Right lobe of liver (tissue), 6 donors: ENCODE measurements at places on chromosomes 16 and 17. TPM values are rescaled to one million over a fixed set of nuclear protein-coding genes. Genes with fewer than 3 reads are reported as not detected.
A peak's percentile ranks its signal among the peaks of the same experiment; 100 is the strongest.

- DNase-seq, result no peak
- no peaks in the 10 kb centered on the region for H3K27me3 ChIP-seq
- no peak overlapping the region for H3K4me3 ChIP-seq
- H3K27ac ChIP-seq, result no peak overlapping the region
Observed at GRCh38 chr17:77651988-77652387, 306.5 kb upstream of the TNRC6C start.

The RUNDC3A gene
- total RNA-seq, result not detected

DNA sequence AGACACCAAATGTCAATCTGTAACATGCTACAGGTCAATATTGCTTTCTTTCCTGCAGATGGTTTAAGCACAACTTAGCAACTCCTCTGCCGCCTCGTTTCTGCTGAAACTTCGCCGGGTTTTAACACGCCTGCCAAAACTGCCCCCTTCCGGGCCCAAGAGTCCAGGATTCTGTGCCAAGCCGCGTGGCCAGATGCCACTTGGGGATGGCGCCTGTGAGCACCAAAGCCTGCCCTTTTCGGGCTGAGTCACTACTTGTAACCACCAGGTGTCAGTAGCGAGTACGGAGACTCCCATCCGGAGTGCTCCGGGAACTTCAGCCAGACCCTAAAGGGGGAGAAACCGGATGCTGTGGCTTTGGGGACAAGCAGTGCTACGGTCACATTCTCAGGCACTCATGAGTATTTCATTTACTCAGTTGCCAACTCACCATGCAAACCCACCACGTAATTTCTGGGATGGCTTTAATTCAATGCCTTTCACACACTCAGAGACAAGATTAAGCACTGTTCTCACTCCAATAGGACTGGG, 7.8 kb downstream of the PMP22 start:
- peak; percentile 78 for DNase-seq
- H3K27ac ChIP-seq, result no peak overlapping the region
- no peak overlapping the region for H3K4me3 ChIP-seq
- no peaks in the 10 kb centered on the region for H3K36me3 ChIP-seq

DNA sequence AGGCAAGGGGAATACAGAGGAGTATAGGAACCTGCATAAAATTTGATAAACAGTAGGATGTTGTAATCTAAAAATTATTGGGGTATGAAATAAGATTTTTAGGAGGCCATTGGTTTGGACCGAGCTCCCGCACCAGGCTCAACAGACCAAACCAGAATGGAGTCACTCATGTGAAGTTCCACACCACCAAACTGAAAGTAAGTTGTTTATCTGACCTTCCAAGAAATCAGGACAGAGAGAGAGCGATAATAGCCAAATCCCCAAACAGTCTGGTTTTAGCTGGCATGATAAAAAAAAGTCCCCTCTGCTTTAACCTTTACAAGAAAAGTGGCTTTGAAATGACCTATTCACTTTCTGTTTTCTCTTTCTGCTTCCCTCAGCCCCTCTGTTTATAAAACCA, 45.7 kb upstream of the SIAH1 start:
- H3K4me1 ChIP-seq, result peaks cover 9% of the 10 kb centered on the region
- no peak for DNase-seq
- no peak overlapping the region for H3K27ac ChIP-seq
- H3K4me3 ChIP-seq, result no peak overlapping the region
- no peaks in the 10 kb centered on the region for H3K27me3 ChIP-seq

The C16orf86 gene
- total RNA-seq, result 4.3 TPM

- no peak overlapping the region for H3K4me3 ChIP-seq
- no peaks in the 10 kb centered on the region for H3K4me1 ChIP-seq
- H3K27me3 ChIP-seq, result no peaks in the 10 kb centered on the region
- no peak overlapping the region for H3K27ac ChIP-seq
- no peak for DNase-seq
Observed at GRCh38 chr16:27430512-27430911, 28.5 kb downstream of the IL21R start.

DNA sequence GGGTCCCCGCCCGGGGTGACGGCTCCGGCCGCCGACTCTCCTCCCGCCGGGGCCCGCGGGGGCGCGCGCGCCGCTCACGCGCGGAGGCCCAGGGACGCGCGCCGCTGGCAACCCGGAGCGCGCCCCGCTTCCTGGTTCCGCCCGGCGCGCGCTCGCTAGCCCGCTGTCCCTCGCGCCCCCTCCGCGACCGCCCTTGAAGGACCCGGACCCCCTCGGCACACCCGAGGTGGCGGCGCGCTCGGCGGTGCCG, at the start of gene STAT5B:
Gene STAT5B, minus strand, starts transcription at position 33 of the 250 bp plus-strand sequence. CDS start 44,264 bp downstream, outside the sequence.
- peak within 1 kb of the TSS; percentile 86 for H3K4me3 ChIP-seq
- no peaks in the 10 kb centered on the region for H3K4me1 ChIP-seq
- H3K27me3 ChIP-seq, result no peaks in the 10 kb centered on the region
- DNase-seq, result peak; percentile 80

The KRTAP1-1 gene
- not detected for total RNA-seq

GRCh38 chr17:76830987-76831715, 37.1 kb upstream of the MGAT5B start:
- no peak for DNase-seq
- no peaks in the 10 kb centered on the region for H3K27me3 ChIP-seq
- no peak overlapping the region for H3K27ac ChIP-seq
- H3K4me3 ChIP-seq, result no peak overlapping the region
- H3K4me1 ChIP-seq, result no peaks in the 10 kb centered on the region

The CDH5 gene
- 10.1 TPM for total RNA-seq

GRCh38 chr17:3879591-3880417, 13.0 kb downstream of the CAMKK1 start:
- H3K36me3 ChIP-seq, result no peaks in the 10 kb centered on the region
- DNase-seq, result no peak
- no peaks in the 10 kb centered on the region for H3K27me3 ChIP-seq
- H3K4me1 ChIP-seq, result no peaks in the 10 kb centered on the region

DNA sequence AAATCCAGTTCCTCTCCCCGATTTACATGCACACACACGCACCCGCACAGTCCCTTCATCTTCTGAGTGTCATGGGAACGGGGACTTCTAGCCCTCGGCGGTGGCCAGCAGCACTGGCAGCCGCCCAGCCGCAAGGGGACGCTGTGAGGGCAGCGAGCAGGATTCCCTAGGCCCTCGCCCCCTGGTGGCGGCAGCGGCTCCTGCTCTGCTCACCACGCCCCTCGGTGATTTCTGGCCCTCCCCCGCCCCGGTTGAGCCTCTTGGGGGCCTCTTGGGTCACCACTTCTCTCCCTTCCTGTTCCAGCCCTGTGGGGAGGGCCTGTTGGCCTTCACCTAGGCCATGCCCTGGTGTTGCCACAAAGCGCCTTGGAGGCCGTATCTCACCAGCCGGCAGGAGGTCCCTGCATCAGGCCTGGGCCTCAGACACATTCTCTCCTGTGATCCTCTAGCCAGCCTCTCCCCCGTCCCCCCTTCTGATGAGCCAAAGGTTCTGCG, 75.2 kb upstream of the KSR1 start:
- DNase-seq, result peak; percentile 71
- no peak overlapping the region for H3K4me3 ChIP-seq
- no peaks in the 10 kb centered on the region for H3K36me3 ChIP-seq
- H3K27me3 ChIP-seq, result no peaks in the 10 kb centered on the region
- no peaks in the 10 kb centered on the region for H3K4me1 ChIP-seq
- H3K27ac ChIP-seq, result no peak overlapping the region

GRCh38 chr17:83180996-83181481, 101.6 kb downstream of the METRNL start:
- H3K27me3 ChIP-seq, result no peaks in the 10 kb centered on the region
- H3K4me3 ChIP-seq, result no peak overlapping the region
- no peak overlapping the region for H3K27ac ChIP-seq

- no peak for DNase-seq
- no peaks in the 10 kb centered on the region for H3K36me3 ChIP-seq
- no peak overlapping the region for H3K27ac ChIP-seq
Observed at GRCh38 chr17:64337676-64338075, 53.0 kb downstream of the PECAM1 start.

The CTRB1 gene
- not detected for total RNA-seq

DNA sequence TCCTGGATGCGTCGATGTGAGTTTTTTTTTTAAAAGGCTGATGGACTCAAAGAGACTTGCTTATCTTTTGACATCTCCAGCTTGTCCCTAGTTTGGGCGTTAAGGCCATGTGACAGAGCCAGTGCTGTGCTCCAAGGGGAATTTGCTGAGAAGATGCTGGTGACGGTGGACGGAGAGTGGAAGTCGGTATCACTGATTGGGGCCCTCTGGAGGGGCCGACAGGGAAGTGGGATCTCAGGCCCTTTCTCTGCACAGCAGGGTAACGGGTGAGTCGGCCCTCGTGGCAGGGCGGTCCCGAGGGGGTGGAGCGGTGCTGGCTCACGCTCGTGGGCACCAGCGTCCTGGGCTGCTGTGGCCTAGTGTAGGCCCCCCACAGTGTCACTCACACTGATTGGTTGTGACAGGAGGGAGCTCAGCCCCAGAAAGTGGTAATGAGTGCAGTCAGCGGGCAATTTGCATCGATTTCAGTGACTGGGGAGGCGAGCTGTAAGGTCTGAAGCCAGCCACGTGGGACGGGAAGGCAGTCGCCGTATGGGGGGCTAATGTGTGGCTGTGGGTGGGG, 91.3 kb downstream of the TBC1D16 start:
- no peak overlapping the region for H3K27ac ChIP-seq
- no peaks in the 10 kb centered on the region for H3K4me1 ChIP-seq
- H3K4me3 ChIP-seq, result no peak overlapping the region

- no peaks in the 10 kb centered on the region for H3K27me3 ChIP-seq
- H3K4me1 ChIP-seq, result no peaks in the 10 kb centered on the region
Observed at GRCh38 chr17:78412403-78412802, 34.0 kb downstream of the PGS1 start.

The CPNE7 gene
- total RNA-seq, result 1.1 TPM

DNA sequence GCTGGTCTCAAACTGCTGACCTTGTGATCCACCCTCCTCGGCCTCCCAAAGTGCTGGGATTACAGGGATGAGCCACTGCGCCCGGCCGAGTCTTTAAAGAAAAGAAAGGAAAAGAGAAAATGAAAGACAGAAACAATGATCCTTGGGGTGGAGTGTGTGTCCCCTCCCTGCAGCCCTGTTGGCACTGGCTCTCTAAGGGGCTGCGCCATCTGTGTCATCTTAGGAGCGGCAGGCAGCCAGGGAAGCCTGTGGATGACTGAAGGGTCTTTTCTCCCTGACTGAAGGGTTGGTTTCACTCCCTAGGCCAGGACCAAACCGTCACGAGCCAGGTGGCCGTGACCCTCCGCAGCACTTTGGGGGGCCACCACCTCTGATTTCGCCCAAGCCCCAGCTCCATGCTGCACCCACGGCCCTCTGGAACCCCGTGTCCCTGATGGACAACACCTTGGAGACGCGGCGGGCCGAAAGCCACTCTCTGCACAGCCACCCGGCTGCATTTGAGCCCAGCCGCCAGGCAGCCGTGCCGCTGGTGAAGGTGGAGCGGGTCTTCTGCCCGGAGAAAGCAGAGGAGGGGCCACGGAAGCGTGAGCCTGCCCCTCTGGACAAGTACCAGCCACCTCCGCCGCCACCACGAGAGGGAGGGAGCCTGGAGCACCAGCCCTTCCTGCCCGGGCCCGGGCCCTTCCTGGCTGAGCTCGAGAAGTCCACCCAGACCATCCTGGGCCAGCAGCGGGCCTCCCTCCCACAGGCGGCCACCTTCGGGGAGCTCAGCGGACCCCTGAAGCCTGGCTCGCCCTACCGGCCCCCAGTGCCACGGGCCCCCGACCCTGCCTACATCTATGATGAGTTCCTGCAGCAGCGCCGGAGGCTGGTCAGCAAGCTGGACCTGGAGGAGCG, 27.7 kb downstream of the GINS2 start:
- H3K4me3 ChIP-seq, result no peak overlapping the region
- H3K27ac ChIP-seq, result no peak overlapping the region
- H3K27me3 ChIP-seq, result no peaks in the 10 kb centered on the region
- peaks cover 91% of the 10 kb centered on the region for H3K36me3 ChIP-seq

- H3K36me3 ChIP-seq, result no peaks in the 10 kb centered on the region
- no peaks in the 10 kb centered on the region for H3K27me3 ChIP-seq
- no peak overlapping the region for H3K4me3 ChIP-seq
- H3K4me1 ChIP-seq, result peaks cover 41% of the 10 kb centered on the region
- DNase-seq, result no peak
Observed at GRCh38 chr16:68389006-68389405, 59.3 kb downstream of the SMPD3 start.

DNA sequence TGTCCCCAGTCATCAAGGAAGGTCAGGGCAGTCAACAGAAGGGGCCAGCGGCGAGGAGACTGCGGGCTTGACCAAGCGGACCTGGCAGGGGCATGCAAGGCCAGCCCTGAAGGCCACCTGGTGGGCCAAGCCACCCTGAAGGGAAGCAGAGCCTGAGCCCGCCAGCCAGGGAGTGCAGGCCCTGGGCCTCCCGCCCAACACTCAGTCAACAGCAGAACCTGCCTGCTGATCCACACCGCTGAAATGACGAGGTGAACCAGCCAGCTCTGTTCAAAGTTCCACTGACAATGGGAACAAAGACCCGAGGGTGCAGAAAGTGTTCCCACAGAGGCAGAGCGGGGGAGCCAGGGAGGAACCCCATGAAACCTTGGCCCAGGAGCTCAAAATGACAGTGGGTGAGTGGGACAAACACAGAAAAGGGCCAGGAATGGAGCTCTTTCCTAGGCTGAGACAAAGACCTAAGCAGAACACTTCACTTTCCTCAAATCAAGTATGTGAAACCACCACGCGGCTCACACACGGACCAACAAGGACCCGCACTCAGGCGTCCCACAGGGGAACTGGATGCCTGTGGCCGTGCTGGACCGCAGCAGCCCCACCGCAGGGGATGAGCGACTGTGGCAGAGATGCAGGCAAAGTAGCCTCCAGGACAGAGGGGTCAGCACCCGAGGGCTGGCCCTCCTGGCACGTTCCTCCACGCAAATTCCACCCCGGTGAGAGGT, 12.0 kb downstream of the AXIN1 start:
- peaks cover 2% of the 10 kb centered on the region for H3K36me3 ChIP-seq
- no peak overlapping the region for H3K4me3 ChIP-seq

DNA sequence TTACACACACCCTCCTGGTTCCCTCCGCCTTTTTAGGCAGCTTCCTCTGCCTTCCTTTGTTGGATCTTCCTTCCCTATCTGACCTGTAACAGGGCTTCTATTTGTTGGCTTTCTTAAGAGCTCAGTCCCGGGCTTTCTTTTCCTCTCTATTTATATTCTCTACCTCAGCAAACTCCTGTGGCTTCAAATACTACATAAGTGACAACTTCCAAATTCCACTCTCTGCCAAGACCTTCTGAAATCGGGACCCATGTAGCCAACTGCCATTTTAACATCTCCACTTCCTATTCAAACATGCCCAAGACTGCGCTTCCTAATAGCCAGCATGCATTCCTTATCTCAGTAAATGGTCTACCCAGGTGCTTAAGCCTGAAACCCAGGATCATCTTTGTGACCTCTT, 128.1 kb downstream of the MRTFB start:
- H3K4me3 ChIP-seq, result no peak overlapping the region
- no peaks in the 10 kb centered on the region for H3K4me1 ChIP-seq
- no peak for DNase-seq

The JPH3 gene
- not detected for total RNA-seq

The CPHXL gene
- total RNA-seq, result not detected

GRCh38 chr17:13843862-13844635, 225.3 kb upstream of the COX10 start:
- H3K27ac ChIP-seq, result no peak overlapping the region
- no peak overlapping the region for H3K4me3 ChIP-seq
- no peaks in the 10 kb centered on the region for H3K27me3 ChIP-seq
- no peaks in the 10 kb centered on the region for H3K36me3 ChIP-seq
- no peak for DNase-seq
- H3K4me1 ChIP-seq, result no peaks in the 10 kb centered on the region

The UNC45B gene
- 0.07 TPM for total RNA-seq
